GM12892 (cell line): ENCODE measurements at places on chromosomes 16 and 17.

DNA sequence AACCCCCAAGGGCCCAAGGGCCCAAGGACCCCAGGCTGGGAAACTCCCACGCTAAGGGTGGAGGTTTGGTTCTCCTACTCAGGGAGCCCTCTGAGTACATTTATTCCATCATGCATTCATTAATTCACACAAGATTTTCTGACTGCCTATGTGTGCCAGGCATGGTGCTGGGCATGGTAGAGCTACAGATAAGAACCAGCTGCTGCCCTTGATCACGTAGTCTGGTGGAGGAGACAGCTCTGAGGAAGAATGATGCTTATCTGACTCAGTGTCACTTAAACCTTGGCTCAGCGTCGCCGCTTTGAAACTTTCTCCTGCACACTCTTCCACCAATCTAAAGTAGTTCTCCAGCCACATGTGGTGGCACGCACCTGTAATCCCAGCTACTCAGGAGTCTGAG, 3.6 kb upstream of the ARL4D start:
- DNase-seq: no peak

- DNase-seq: no peak
Observed at GRCh38 chr17:75506888-75507287, 8.4 kb downstream of the CASKIN2 start.

DNA sequence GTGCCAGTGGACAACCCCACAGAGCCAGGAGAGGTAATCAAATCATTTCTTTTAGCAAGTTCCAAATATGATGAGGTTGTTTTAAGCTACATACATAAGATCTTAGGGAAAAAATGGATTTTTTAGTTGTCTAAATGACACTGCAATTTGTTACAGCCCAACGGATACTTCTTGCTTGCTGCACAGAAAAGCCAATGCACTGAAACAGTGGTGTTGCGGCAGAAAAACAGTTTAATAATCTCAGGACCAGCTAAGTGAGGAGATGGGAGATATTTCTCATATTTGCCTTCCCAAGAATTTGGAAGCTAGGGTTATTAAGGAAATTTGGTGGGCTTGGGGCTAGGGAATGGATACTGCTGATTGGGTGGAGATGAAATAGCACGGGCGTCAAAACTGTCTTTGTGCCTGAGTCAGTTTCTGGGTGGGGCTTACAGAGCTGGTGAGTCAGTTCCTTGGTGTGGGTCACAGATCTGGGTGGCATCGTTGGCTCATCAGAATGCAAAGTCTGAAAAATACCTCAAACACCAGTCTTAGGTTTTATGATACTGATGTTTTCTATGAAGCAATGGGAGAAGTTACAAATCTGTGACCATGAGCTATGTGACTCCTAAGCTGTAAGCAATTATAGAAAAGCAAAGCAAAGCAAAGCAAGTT, 255.4 kb downstream of the IRX3 start:
- DNase-seq: no peak

DNA sequence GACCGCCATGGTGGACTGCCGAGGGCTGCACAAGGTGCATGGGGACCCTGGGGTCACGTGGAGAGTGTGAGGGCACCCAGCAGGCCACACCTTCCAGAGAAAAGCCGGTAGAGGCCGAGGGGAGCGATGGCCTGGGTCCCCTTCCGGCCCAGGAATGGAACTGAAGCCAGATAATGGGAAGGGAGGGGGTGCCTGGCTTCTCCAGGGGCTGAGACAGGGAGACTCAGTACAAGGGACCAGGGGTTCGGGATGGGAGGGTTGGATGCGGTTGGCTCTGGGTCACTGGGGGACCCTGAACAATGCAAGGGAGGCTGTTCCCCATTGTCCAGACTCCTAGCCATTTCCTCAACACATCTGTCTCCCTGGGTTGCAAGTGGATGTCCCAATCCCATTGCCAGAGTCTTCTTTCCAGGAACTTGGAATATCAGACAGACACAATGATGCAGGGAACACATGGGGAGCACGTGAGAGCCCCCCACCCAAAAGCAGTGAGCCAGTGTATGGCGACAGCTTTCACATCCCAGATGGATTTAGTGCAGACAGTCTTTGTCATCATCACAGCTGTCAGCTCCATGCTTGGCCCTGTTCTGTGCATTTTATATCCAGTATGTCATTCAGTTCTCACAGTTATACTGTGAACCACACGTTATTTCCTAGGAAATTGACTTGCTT, 23.6 kb upstream of the DNAI2 start:
- no peak for DNase-seq

GRCh38 chr16:75565640-75566039, 539 bp upstream of the GABARAPL2 start:
- no peak for DNase-seq

GRCh38 chr16:69073181-69073702, 32.2 kb upstream of the HAS3 start:
- no peak for DNase-seq

GRCh38 chr17:72931635-72932034, 160.9 kb downstream of the SLC39A11 start:
- no peak for DNase-seq

- no peak for DNase-seq
Observed at GRCh38 chr17:27608328-27609230, 22.4 kb upstream of the LGALS9 start.

DNA sequence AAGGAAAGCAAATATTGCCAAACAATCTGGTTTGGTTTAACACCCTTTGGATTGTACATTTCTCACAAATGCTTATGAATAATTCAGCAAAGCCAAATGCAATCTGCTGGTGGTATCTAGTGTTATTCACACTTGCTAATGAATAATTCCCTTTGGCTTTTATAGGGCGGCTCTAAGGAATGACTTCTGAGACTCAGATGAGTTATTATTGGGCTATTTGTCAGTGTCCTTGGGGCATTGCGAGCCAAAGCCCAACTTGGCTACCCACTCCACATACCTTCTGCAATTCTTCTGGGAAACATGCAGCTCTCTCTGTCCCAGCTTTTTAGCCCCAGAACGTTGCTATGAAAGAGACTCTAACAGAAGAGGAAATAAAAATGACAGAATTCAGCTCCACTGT, 41.1 kb downstream of the FTO start:
- no peak for DNase-seq

GRCh38 chr17:50192618-50193291, 8.7 kb downstream of the COL1A1 start:
- no peak for DNase-seq

GRCh38 chr16:67726106-67727034, 7.3 kb upstream of the GFOD2 start:
- no peak for DNase-seq

DNA sequence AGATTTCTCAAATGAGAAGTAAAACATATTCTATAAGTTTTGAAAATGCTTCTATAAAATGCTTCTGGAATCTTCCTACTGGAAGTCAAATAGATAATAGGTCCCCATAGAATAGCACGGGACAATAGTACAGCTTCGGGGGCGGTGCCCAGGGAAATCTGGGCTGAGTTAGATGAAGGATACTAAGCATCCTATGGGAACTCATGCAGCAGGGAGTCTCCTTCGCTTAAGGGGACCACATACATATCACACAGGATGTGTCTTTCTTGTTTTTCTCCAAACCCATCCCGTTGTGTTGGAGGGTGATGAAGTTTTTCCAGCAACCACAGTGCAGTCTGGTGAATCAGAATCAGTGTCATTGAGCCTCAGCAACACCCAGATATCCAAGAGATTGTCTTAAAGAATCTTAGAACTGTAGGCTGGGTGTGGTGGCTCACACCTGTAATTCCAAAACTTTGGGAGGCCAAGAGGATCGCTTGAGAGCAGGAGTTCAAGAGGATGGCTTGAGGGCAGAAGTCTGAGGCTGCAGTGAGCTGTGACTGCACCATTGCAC, 84.2 kb downstream of the PITPNC1 start:
- DNase-seq: no peak

DNA sequence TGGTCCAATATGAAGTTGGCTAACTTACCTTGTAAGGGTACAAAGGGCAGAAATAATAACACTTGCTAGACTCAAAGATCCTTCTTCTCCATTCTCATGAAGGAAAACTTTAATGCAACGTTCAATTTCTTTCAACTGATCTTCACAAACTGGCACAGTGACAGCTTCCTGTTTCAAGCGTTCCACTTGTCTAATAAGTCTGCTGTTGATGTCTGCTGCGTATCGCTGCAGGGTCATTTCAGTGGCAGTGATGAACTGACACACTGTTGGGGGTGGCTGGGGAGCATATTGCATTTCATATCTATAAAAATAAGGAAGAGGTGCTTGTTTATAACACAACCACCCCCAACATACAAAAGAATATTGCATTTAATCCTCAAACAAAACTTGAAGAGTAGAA, 33.5 kb upstream of the ARL6IP1 start:
- no peak for DNase-seq

- no peak for DNase-seq
Observed at GRCh38 chr16:89166696-89167424, 4.7 kb upstream of the CDH15 start.

- no peak for DNase-seq
Observed at GRCh38 chr17:64151016-64151368, 21.0 kb upstream of the ERN1 start.

DNA sequence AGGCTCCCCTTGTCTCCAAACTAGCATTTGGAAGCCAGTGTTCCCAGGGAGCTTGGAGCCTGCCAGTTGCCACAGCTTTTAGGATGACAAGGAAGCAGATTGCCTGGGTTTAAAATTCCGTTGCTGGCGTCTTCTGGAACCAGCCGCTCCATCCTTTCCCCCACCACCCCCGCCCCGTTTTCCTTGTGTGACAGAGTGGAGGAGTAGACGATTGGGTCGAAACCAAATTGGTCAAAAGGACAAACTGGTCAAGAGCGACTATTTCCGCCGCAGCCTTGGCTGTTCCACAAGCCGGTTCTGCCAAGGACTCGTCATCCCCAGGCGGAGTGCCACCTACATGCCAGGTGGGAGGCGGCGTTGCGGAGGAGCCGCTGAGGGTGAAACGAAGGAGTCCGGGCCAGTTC, 91.1 kb downstream of the RPA1 start:
- DNase-seq: no peak
